ENCODE measurements at places on chromosomes 5 and 9.

DNA sequence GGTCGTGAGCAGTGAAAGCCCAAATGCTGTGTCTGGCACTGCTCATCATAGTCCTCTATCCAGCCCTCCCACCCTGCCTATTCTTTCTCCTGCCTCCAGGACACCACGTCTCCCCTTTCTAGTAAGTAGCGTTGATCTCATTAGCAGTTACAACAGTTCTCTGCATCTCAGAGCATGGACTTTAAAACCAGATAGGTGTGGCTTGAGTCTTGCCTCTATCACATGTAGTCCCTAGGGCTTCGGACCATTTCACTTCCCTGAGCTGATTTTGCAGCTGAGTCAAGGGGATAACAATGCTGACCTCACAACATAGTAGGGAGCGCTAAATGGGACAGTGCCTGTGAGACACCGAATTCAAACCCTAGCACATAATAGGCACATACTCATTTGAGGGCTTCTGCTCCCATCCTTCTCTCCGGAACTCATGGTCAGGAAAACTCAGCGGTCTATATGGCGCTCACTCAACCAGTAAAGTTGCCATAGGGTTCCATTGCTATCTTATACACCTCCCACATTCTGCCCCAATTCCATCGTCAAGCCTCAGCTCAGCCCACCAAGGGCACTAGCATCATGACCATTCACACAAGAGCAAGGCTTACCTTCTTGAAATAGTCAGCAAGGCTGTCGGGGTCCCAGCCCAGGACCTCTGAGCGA, 515 bp downstream of the LCP2 start:
- DNase-seq: peak; percentile 61

DNA sequence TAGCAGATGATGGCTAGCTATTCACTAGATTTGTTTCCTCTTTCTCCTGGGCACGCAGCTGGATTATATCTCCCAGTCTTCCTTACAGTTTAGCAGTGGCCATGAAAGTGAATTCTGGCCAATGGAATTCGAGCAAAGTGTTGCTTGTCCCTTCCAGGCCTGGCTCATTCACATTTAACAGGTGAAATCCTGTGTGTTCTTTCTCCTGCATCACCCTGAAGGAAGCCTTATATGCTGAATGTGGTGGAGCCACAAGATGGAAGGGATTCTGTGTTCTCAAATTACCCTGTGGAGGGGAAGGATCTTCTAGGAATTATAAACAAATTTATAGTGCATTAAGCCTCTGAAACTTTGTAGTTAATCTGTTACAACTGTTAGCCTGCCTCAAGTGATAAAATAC, 8.2 kb upstream of the ELOVL7 start:
- DNase-seq: no peak

DNA sequence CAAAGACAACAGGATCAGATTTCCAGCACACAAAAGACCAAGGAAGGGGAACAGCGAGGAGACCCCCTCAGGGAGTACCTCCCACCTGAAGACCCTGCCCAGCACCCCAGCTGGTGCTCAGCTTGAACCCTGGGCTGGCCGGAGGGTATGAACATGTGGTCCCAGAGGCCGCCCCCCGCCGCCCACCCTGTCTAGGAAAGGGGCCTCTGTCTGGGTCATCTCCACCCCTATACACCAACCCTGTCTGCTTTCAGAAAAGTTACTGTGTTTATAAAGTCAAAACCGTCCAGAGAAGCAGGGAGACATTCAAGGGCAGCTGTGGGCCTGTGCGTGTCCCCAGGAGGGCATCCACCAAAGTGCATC, 72.2 kb downstream of the ADAMTS2 start:
- DNase-seq: no peak

DNA sequence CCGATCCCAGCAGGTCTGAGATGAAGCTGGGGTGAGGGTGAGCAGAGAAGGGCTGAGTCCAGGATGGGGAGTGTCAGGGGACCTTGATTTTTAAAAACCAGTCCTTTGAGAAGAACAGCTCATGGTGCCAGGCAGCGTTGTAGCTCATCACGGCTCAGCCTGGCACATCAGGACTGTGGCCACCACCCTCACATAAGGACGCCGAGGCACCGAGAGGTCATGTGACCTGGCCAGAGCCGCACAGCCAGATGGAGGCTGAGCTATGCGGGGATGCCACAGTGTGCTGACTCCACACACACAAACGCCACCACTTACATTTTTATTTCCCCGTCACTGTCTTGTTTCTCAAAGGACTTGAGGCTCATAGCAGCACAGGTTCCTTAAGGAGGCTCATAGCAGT, 32.9 kb upstream of the CEP72 start:
- no peak for DNase-seq

- DNase-seq: no peak
Observed at GRCh38 chr5:20434786-20435185, 446.8 kb upstream of the CDH18 start.

DNA sequence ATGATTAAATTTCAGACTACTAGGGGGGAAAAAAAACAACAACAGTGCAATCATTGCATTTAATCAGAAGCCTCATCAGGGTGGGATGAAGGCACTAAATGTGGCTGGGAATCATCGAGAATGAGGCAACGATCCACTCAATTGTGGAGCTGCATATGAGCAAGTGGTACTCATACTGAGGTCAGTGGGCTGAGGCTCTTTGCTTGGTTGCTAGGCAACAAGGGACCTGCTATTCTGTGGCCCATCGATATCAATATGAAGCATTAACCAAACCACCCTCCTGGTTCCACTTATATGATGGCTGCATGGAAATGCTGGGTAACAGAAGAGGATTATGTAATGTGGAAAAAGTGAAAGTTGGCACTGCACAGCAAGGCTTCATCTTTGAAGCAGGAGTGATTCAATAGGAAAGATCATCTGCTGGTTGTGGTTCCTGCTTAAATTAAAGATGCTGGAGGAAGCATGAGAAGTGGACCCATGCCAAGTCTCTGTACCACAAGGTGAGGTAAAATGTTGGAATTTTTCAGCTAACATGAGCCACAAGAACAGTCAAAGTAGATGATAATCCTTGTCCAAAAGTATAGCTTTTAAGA, 159.8 kb upstream of the HMHB1 start:
- no peak for DNase-seq

DNA sequence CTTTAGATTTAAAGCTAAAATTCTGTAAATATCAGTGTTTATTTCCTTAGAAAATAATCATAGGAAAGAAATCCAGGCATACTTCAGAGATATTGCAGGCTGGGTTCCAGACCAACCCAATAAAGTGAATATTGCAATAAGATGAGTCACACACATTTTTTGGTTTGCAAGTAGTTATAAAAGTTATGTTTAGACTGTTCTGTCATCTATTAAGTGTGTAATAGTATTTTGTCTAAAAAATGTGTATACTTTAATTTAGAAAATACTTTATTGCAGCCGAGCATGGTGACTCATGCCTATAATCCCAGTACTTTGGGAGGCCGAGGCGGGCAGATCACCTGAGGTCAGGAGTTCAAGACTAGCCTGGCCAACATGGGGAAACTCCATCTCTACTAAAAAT, 6.9 kb upstream of the RIC1 start:
- DNase-seq: no peak

DNA sequence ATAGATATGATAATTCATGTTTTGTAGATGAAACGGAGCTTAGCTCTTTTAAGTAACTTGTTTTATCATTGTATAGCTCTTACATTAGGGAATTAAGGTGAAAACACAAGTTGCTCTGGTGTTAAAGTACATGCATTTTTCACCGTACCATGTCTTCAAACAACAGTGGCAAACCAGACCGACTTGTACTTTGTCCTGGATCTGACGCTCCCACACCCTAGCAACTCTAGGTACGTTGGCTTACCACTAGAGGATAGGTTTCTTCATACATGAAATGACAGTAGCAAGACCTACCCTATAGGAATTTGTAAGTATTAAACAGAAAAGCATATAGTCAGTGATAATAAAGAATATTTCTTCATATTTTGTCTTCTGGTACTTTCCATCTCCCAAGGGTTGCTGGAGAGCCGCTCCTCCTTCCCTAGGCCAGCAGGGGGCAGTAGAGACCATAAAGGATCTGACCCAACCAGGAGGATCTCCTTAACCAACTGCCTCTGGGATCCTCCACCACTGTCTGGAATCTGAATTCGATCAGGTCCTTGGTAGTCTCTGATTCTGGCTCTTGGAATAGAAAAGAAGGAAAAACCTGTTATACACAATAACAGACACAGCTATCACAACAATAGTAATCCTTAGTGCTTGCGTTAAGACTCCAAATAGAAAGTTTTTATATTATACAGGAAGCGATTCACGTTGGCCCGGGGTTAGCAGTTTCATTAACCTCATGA, 136.7 kb downstream of the CAVIN4 start:
- peak; percentile 63 for DNase-seq

GRCh38 chr5:151622367-151623088, 31.4 kb upstream of the FAT2 start:
- DNase-seq: no peak

GRCh38 chr5:14305045-14305444, 161.9 kb downstream of the TRIO start:
- DNase-seq: peak; percentile 31

GRCh38 chr5:157067005-157067404, 8.1 kb upstream of the HAVCR1 start:
- DNase-seq: no peak

GRCh38 chr5:114435885-114436299, 74.0 kb downstream of the KCNN2 start:
- DNase-seq: no peak

DNA sequence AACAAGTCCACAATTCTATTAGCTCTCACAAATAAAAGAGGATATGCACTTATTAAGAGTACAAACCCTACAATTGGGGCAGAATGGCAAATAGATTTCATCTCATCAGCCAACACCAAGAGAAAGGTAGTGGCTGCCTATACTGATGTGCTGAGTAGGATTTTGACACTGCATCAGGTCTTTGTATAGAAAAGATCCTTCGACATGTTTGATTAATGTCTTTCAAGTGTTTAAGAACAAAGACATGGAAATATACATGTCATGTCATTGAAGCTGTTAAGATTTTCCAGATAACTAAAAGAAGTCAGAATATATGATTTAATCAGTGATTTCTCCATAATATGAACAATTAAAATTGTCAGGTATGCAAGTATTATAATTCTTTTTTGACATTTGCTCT, 238.7 kb upstream of the GRAMD2B start:
- no peak for DNase-seq

GRCh38 chr9:98590101-98590500, 118.6 kb downstream of the GABBR2 start:
- no peak for DNase-seq

Data from suppressor macrophage treated with lipopolysaccharide for 1 hour (primary cell).